ENCODE measurements at places on chromosomes 4 and X. TPM values are rescaled to one million over a fixed set of nuclear protein-coding genes. Genes with fewer than 3 reads are reported as not detected.

The PALLD gene
- 79.6 TPM for total RNA-seq

The PJA1 gene
- 14.5 TPM for total RNA-seq

The RGN gene
- not detected for total RNA-seq

The CSN2 gene
- total RNA-seq, result not detected

The DMRTC1 gene
- not detected for total RNA-seq

The IBSP gene
- total RNA-seq, result not detected

The ETDA gene
- not detected for total RNA-seq

The APBB2 gene
- 10.5 TPM for total RNA-seq

The CLGN gene
- total RNA-seq, result 5.2 TPM

The NPY2R gene
- 0.08 TPM for total RNA-seq

The FANCB gene
- total RNA-seq, result 3.2 TPM

The ADH1A gene
- not detected for total RNA-seq

The RPS6KA6 gene
- total RNA-seq, result 7.6 TPM

The PCDH11X gene
- total RNA-seq, result not detected

The ATXN3L gene
- total RNA-seq, result not detected

The TLR2 gene
- total RNA-seq, result 0.13 TPM

The G6PD gene
- 1,681 TPM for total RNA-seq

The ATP10D gene
- total RNA-seq, result 2.6 TPM

The GPR82 gene
- not detected for total RNA-seq

The SSX4 gene
- not detected for total RNA-seq

The GABRB1 gene
- total RNA-seq, result not detected

The GTPBP6 gene
- total RNA-seq, result 47.4 TPM

The FOXP3 gene
- total RNA-seq, result 0.12 TPM

The RASL11B gene
- not detected for total RNA-seq

The HPSE gene
- 0.92 TPM for total RNA-seq

The CFAP99 gene
- total RNA-seq, result 0.12 TPM

The CCDC120 gene
- total RNA-seq, result 3.6 TPM

The TSPAN7 gene
- total RNA-seq, result 2.9 TPM

The RIBC1 gene
- 0.74 TPM for total RNA-seq

The ANXA3 gene
- total RNA-seq, result 59.6 TPM
